ENCODE measurements at places on chromosomes 3 and 15.

GRCh38 chr3:9172851-9173321 is 76.6 kb downstream of the SRGAP3 start:
- DNase-seq = peak; percentile 16

DNA sequence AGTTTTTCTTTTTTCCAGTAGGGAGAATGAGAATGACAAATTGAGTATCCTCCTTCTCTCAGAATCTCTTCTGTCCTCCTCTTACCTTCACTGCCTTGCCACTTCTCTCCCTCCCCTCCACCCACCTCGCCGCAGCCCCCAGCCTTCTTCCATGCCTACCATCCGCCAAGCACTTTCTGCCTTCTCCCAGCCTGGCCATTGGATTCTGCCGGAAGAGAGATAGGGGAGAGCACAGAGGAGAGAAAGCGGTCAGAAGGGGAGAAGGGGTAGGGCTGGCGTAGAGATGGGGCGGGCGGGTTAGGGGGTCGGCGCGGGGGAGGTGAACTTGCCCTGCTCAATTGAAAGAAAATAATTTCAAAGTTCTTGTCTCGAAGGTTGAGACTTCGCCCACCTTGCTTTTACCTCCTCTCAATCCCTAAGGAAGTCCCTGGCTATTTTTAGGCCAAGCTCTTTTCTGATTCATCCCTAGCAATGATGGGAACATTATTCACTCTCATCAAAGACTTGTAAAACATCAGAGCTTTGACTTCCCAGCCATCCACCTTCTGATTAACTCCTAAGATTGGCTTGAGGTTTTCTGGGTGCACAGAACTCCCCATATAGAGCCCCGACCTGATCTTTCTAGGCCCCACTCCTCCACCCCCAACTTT is 811 bp downstream of the C3orf52 start:
- DNase-seq = no peak

GRCh38 chr3:66998904-66999235 is 763 bp downstream of the KBTBD8 start:
- no peak for DNase-seq

DNA sequence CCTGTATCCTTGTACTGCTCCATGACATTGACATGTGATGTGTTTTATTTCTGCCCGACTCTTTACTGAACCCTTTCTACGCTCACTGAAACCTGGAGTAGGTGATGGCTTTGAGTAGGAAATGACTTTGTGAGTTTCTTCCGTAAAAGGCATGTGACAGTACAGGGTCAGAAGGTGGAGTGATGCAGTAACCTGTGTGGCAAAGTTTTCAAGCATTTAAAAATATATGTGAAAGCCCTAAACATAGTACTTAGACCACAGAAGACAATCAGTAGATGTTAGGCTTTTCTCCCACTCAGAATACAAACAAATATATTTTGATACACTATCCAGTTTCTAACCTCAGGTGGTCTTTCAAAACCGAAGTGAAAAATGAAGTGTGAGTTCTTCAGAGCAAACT is 31.3 kb upstream of the SACM1L start:
- DNase-seq = no peak

DNA sequence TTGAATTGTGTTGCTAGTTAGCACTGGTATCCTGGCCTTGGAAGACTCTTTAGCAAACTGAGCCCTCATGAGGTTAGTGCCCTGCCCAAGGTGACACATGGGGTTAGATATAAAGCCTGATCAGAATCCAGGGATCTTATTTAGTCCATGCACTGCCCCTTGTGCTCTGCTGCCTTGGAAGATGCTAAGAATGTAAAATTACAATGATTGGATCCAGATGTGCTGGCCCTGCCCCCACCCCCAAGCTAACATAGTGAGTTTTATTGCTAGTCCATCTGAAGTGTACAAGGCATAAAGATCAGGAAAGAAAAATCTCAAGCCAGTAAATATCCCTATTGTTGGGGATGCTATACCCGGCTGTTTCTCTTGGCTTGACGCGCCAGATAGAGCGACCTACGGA is 248.1 kb upstream of the C2CD4B start:
- peak; percentile 30 for DNase-seq

- DNase-seq = no peak
Observed at GRCh38 chr3:41987627-41988026, 25.7 kb upstream of the ULK4 start.

GRCh38 chr15:37253877-37254276 is 153.5 kb upstream of the MEIS2 start:
- DNase-seq = no peak

GRCh38 chr3:191257286-191257685 is 58.2 kb downstream of the OSTN start:
- no peak for DNase-seq

- DNase-seq = no peak
Observed at GRCh38 chr3:11982341-11982941, 21.7 kb upstream of the SYN2 start.

DNA sequence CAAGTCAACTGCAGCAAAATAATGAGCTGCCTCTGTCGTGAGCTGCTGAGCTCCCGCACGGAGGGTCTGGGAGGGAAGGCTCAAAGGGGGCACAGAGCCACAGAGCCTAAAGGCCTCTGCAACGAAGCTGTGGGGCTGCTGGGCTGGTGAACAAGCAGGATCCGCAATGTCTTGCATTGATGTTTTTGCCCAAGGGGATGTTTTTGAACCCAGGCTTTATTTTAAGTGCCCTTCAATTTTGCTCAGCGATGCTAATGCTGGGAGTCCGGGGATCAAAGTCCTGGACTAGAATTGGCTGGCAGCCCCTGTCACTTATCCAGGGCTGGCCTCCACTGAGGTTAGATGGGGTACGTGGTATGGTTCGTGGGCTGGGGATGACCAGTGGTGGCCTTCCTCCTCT is 240.0 kb downstream of the VPS13C start:
- no peak for DNase-seq

- no peak for DNase-seq
Observed at GRCh38 chr3:5317557-5317956, 130.1 kb downstream of the EDEM1 start.

DNA sequence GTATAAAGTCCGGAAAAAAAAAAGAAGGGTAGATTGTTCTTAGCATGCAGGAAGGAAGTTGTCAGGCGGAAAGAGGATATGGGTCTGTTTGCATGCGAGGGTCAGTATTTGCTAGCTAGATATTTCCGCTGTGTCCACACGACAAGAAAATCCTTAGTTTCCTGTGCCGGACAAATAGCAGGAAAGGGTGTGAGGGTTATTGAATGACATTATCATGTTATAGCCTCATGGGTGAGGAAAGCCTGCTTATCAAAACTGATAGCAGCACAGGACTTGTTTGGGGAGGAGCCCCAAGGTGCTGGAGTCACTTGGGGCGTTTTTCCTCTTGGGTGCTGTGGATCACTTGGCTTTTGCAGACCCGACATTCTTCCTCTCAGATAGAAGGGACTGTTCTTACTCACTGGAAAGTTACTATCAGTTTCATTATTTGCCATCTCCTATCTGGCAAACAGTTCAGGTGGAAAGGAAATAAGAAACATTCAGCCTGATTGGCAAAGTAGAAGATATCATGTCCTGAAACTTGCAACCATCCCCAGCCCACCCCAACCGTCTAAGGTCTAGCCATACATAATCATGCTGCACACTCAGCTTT is 127.2 kb upstream of the DPH6 start:
- no peak for DNase-seq

- peak; percentile 10 for DNase-seq
Observed at GRCh38 chr3:48088056-48088748, 72.0 kb upstream of the MAP4 start.

DNA sequence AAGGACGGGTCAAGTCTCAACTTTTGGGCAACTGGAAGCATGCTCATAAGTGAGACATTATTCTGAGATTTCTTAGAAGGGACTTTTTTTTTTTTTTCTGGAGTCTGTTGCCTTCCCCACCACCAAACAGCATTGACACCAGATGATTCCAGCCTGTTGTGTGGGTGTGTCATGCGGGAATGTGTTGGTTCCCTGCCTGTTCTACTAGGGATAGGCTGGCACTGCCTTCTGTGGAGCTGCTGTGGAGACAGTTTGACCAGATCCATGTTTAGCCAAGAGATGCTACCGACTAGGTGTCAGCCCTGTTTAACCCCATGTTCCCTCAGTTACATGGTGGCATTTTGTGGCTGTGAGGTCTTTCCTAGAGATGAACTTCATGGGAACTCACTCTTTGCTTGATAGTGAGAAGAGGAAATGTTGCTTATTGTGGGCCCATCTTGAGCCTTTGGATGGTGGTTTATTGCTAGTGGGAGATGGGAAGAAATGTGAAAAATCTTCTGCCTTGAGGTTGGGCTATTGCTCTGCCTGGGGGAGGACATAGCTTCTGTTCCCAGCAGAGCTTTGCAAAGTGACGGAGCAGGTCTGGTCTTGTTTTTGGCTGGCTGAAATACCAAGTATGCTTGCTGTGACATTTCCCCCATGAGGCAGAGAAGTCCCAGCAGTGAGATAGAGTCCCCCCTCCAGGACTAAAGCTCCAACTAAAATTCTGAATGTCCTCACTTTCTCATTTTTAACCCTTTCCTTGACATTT is 31.3 kb downstream of the TRAK1 start:
- no peak for DNase-seq
